ENCODE measurements at places on chromosomes 7 and 10.

GRCh38 chr7:148738737-148739535, 40.2 kb downstream of the CUL1 start:
- no peak for DNase-seq

DNA sequence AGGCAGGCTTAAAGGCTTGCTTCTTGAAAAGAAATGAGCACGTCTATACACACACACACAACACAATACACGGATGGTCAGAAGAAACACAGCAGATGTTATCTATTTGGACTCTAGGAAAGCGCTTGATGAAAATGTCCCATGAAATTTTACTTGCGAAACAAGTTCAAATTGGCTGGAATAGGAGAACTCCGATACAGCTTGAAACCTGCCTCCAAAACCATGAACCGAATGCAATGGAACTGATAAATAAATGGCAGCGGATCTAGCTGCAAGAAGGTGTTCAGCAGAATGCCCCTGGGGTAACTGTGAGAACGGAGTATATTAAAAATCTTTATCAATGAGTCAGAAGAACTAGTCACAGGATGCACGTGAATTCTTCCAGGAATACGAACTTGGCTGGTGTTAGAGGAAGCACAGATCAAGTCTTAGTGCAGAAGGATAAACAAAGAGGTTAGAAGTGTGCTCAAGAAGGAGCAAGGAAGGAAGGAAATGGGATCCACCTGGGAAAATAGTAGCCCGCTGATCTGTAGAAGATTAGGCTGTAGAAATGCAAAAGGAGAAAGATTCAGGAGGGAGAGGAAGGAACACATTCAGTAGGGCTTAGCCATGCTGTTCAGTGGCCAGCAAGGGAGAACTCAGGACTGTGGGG, 142.0 kb upstream of the PRKCQ start:
- DNase-seq, result peak; percentile 93

GRCh38 chr7:56811081-56811480, 321.2 kb downstream of the ZNF479 start:
- DNase-seq, result no peak

- DNase-seq, result no peak
These were observed 5.9 kb upstream of the FAM131B start for GRCh38 chr7:143368387-143368786.

DNA sequence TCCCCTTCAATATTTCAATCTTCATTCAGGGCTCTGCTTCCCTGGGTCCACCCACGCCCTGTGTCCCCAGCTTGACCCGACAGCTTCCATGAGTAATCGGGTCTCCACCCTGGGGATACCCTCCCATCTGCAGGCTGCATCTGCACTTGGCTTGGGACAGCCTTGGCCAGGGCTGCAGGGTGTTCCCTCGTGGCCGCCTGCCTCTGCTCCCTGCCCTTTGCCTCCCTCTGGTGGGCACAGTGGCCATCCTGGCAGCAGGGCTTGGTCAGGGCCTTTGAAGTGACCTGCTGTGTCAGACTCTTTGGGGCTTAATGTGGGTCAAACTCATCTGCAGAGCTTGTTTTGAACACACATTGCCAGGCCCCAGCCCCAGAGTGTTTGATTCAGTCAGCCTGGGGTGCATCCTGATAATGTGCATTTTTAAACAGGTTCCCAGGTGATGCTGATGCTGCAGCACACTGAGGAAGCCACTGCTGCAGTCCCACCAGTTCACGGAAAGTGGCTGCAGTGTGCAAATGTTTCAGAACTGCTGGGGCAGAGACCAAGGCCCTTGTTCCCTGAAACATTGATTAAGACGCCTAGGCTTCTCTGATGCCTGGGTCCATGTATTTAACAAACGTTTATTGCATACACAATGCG, 80.7 kb upstream of the SEC61G start:
- peak; percentile 33 for DNase-seq

- DNase-seq, result no peak
These were observed 73.3 kb downstream of the RALA start for GRCh38 chr7:39696631-39697030.

DNA sequence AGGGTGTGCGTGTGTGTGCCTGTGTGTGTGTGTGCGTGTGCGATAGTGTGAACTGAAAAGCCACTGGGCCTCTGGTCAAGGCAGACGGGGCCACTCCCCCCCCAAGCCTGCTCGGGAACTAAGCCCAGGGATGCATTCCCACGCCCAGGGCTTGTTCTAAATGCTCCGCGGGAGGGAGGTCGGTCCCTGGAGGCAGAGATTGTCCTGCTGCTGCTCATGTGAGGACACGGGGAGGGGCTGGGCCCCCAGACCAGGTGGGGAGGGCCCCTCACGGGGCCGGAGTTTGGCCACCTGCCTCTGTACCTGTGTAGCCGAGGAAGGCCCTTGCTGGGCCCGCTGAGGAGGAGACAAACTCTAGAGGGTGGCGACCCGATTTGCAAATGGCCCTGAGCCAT, 93.9 kb downstream of the PDGFA start:
- no peak for DNase-seq

GRCh38 chr7:138359870-138360559, 100.0 kb upstream of the TRIM24 start:
- DNase-seq, result no peak

DNA sequence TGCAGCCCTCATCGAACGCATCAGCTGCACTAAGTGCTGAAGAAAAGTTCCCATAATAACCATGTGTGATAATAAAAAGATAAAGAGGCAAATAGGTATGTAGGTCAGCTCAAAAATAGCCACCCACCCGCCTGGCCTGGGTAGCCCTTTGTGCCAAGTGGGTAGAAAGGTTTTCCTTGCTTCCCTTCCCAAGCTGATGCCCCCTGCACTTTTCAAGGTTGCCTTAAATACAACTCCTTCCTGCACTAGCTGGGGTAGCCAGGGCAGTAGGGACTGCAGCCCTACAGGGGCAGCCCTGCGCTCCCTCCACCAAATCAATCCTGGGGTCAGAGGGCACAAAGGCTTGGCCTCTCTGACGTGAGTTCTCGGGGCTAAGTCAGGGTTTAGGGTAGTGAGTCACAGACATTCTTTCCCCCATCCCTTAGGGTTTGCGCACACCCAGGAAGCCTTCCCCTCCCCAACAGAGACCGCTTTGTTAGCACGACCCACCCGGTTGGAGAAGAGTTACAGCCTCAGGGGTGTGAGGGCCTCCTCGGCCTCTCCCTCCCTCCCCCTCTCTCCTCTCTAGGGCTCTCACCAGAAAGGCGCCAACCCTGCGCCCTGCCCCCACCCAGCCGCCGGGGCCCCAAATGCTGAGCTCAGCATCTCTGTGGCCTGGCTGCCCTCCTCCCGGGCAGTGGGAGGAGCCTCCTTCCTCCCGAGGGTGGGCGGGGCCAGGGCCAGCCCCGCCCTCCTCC, 13.3 kb upstream of the DDIT4 start:
- DNase-seq, result peak; percentile 95

GRCh38 chr7:105828141-105828540, 48.3 kb downstream of the ATXN7L1 start:
- no peak for DNase-seq

- DNase-seq, result no peak
These were observed 350 bp upstream of the ZNF37A start for GRCh38 chr10:38093816-38094157.

DNA sequence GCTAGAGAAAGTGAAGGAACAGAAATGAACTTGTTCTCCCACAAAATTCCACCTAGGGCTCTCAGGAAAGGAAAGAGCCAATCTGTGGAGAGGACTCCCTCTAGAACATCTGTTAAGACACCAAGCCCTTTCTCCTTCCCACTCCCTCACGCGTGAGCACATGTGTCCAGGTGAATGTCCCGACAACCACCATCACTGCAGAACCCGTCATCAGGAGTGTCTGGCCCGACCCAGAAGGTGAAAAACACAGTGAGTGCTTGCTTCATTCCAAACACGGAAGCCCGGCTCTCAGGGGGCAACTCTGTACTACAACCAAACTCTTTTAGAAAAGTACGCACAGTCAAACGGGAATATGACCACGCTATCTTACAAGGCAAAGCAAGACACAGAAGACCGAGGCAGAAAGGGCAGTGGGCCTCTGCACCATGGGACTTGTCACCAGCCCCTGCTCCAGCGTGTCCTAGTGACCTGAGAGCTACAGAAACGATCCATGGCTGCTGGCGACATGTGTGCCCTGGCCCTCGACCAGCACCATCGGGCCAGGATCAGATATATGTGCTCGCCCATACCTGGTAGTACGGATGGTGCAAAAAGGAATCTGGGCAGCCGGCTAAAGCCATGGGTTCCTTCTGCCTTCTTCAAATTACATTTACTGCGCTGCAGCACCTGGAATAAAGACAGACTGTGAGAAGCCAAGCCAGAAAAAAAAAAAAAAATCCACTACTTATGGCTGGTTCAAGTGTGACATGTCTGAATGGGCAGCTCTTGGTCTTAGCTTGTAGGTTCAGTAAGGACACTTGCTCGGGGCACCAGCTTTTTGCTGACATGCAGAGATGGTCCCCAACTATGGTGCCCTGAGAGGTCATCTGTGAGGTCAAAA, 50.8 kb downstream of the GRB10 start:
- DNase-seq, result no peak

- no peak for DNase-seq
These were observed 4.6 kb downstream of the VAX1 start for GRCh38 chr10:117133273-117134055.

DNA sequence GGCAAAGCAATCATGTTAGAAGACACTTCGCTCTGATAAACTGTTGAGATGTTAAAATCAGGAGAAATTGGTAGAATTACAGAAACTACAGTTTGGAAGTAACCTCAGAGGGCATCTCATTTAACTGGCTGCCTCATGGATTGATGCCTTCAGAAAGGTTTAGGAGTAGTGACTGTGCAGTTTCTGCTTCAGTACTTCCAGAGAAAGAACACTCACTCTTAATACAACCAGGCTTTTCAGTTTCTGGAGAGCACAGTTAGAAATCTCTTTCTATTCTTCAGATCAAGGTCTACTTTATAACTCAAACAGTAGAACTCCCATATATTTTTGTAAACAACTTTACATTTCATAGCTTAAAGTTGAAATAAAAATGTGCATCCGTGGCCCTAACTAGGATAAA, 1358.9 kb upstream of the LRRTM3 start:
- no peak for DNase-seq

GRCh38 chr10:15197276-15197675, 28.8 kb upstream of the NMT2 start:
- peak; percentile 63 for DNase-seq

DNA sequence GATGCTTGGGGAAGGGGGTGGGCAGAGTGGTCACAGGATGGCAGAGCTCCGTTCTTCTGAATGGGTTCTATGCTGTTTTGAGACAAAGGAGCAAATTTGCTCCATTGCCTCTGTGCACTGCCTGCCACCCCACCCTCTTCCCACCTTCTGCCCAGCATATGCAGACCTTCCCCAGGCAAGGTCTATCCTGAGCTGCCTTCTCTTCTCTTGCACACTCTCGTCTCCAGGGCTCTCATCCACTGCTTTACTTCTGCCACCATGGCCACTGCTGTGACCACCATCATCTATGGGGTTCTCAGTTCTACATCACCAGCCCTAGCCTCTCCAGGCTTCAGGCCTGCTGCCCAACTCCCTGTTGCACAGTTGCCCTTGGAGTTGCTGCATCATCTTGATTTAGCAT, 230.4 kb downstream of the TMEM178B start:
- no peak for DNase-seq

DNA sequence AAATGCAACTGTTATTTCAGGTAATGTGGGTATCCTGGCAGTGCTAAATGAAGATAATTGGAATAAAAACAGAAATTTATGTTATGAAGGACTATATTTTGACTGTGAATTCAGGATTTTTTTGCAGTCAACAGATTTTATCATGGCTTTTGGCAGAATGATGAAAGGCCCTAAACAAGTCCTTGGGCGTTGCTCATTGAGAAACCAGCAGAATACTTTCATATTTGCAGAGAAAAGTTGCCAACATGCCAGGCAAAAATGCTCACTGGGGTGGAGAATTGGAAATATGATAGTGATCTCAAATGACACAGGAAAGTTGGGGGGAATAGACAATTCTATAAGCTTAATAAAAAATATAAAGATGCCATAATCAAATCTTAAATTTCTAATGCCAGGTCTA, 121.1 kb downstream of the GPR85 start:
- no peak for DNase-seq

- no peak for DNase-seq
These were observed 102.8 kb downstream of the VWC2 start for GRCh38 chr7:49876202-49876601.

DNA sequence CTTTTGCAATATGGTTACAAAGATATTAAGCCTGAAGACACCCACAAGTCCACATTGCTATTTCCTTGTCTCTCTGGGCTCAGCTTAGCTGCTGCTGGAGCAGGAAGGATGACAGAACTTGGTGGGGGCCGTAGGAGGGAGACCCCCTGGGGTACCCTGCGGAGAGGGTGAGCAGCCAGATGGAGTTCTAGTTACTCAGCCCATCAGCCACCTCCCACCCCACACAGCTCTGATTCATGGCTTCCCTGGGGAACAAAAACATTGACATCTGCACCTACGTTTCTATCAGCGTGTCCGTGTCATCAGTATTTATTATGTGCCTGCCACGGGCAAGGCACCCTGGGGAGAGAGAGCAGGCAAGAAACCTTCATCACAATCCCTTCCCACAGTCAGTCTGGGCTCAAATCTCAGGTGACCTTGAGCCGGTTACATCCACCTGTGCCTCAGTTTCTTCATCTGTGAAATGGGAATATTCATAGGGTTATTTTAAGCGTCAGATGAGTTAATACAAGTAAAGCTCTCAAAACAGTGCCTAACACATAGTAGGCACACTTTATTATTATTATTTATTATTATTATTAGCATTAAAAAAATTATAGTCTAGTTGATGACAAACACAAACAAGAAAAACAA, 131.5 kb downstream of the C10orf105 start:
- DNase-seq, result peak; percentile 49

DNA sequence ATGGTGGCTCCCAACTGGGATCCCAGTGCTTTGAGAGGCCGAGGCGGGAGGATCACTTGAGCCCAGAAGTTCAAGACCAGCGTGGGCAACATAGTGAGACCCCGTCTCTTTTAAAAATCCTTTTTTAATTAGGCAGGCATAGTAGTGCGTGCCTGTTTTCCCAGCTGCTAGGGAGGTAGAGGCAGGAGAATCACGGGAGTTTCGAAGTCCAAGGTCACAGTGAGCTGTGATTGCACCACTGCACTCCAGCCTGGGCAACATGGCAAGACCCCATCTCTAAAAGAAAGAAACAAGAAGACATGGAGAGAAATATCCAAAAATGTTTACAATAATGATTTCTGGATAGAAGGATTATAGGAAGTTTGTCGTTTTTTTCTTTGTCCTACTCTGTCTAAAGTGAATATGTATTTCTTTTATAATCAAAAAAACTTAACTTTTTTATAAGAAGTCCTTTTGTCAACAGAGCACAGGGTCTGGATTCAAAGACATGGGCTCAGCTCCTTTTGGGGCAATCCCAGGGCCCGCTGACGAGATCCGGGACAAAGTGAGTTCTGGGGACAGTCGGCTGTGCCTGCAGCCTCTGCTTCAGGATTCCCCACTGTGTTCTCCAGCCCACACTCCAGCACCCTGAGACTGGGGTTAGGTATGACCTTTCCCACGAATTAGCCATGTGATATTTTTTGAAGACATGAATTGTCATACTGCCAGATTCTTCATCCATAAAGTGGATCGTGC, 45.6 kb downstream of the PDGFA start:
- no peak for DNase-seq
